ENCODE measurements at places on chromosomes 7 and 10. TPM values are rescaled to one million over a fixed set of nuclear protein-coding genes. Genes with fewer than 3 reads are reported as not detected.

DNA sequence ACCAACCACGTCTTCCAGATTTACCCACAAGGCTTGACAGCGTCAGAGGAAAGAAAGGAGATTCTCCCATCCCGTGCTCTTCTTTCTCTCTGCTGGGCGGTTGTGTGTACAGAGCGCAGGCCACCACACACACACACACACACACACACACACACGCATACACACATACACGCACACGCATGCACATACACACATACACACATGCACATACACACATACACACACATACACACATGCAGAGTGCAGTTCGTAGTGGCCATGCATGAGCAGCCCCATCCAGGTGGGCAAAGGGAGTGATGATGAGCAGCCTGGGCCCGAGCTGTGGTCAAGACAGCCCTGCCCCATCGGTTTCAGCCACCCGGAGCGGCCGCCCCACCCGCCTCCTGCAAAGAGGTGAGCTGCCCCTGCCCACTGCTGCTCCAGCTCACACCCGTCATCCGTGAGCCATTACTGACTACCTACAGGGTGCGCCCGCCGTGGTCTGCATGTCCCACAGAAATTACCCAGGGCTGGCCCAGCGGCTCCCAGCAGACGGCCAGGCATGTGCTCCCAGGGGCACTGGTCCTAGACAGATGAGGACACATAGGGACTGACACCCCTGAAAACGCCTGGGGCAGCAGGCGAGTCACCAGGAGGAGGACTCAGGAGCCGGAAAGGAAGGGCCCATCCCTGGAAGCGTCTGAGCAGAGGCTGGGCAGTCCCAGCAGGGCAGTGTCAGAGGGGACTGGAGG is 69.6 kb downstream of the ASB13 start:
- H3K27ac ChIP-seq = no peak overlapping the region
- no peak for DNase-seq
- H3K27me3 ChIP-seq = no peaks in the 10 kb centered on the region
- H3K4me1 ChIP-seq = no peaks in the 10 kb centered on the region
- no peaks in the 10 kb centered on the region for H3K36me3 ChIP-seq

DNA sequence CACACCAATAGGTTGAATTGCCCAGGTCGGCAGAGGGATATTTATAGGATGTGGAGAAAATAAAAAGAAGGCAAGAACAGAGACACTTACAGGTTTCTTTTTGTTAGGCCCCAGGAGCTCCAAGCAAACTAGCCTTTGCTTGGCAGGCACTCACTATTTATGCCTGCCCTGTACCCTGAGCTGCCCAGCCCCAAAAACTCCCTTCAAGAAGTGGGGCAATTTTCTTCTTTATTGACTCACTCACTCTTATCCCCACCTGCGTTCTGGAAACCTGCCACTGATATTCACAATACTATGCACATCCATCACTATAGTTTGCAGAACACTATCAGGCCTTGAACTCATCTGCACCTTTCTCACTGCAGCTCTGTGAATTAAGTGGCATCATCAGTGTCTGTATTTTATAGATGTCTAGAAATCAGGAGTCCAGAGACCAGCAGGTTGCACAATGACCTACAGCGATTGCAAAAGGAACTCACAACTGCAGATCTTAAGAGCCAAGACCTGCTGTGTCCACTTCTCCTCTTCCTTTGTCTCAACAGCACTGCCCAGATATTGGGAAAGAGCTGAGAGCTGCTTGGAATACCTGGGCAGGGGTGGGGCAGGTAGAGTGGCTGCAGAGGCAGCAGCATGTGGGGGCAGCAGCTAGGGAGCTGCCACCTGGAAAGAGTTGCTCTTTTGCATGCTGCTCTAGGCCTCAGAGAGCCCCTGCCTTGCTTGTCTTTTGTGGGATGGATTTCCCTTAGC is at the start of gene SFTPD:
Gene SFTPD, minus strand, starts transcription at position 130 of the 747 bp plus-strand sequence. CDS start 2,446 bp downstream, outside the sequence.
- H3K4me1 ChIP-seq = no peaks in the 10 kb centered on the region
- no peak for DNase-seq
- no peak within 1 kb of the TSS for H3K27ac ChIP-seq
- H3K36me3 ChIP-seq = no peaks in the 10 kb centered on the region
- H3K27me3 ChIP-seq = no peaks in the 10 kb centered on the region
- H3K4me3 ChIP-seq = no peak within 1 kb of the TSS

- DNase-seq = peak; percentile 13
- H3K27me3 ChIP-seq = no peaks in the 10 kb centered on the region
- H3K27ac ChIP-seq = peak overlapping the region; percentile 75
- H3K4me3 ChIP-seq = peak overlapping the region; percentile 97
- no peaks in the 10 kb centered on the region for H3K36me3 ChIP-seq
Observed at GRCh38 chr7:2242541-2243429, 759 bp downstream of the NUDT1 start.

GRCh38 chr10:45075216-45075615 is 74.5 kb downstream of the ZNF22 start:
- H3K4me1 ChIP-seq = no peaks in the 10 kb centered on the region
- no peaks in the 10 kb centered on the region for H3K27me3 ChIP-seq
- H3K4me3 ChIP-seq = no peak overlapping the region
- no peaks in the 10 kb centered on the region for H3K36me3 ChIP-seq
- no peak for DNase-seq

- no peaks in the 10 kb centered on the region for H3K36me3 ChIP-seq
- no peak for DNase-seq
- H3K4me1 ChIP-seq = no peaks in the 10 kb centered on the region
- H3K4me3 ChIP-seq = no peak overlapping the region
- H3K27ac ChIP-seq = no peak overlapping the region
- H3K27me3 ChIP-seq = no peaks in the 10 kb centered on the region
Observed at GRCh38 chr10:46225597-46225996, 61.2 kb upstream of the ANTXRL start.

GRCh38 chr10:5293691-5294550 is 70.8 kb upstream of the UCN3 start:
- peaks cover 10% of the 10 kb centered on the region for H3K4me1 ChIP-seq
- peak; percentile 75 for DNase-seq
- H3K27me3 ChIP-seq = no peaks in the 10 kb centered on the region
- no peak overlapping the region for H3K4me3 ChIP-seq

- H3K27ac ChIP-seq = no peak overlapping the region
- no peak overlapping the region for H3K4me3 ChIP-seq
- peak; percentile 13 for DNase-seq
- no peaks in the 10 kb centered on the region for H3K36me3 ChIP-seq
- peaks cover 23% of the 10 kb centered on the region for H3K4me1 ChIP-seq
- no peaks in the 10 kb centered on the region for H3K27me3 ChIP-seq
Observed at GRCh38 chr7:47383696-47384445, 198.0 kb downstream of the TNS3 start.

GRCh38 chr10:44995914-44996669 is 4.6 kb upstream of the ZNF22 start:
- H3K27me3 ChIP-seq = no peaks in the 10 kb centered on the region
- H3K4me1 ChIP-seq = peaks cover 14% of the 10 kb centered on the region
- H3K36me3 ChIP-seq = no peaks in the 10 kb centered on the region
- DNase-seq = no peak

- no peak for DNase-seq
- H3K36me3 ChIP-seq = no peaks in the 10 kb centered on the region
- no peak overlapping the region for H3K4me3 ChIP-seq
- no peak overlapping the region for H3K27ac ChIP-seq
- no peaks in the 10 kb centered on the region for H3K4me1 ChIP-seq
- H3K27me3 ChIP-seq = no peaks in the 10 kb centered on the region
Observed at GRCh38 chr7:1848911-1849311, 178.8 kb downstream of the ELFN1 start.

GRCh38 chr7:133077394-133077793 is 4.5 kb downstream of the CHCHD3 start:
- H3K36me3 ChIP-seq = no peaks in the 10 kb centered on the region
- no peaks in the 10 kb centered on the region for H3K27me3 ChIP-seq
- no peak overlapping the region for H3K4me3 ChIP-seq
- H3K27ac ChIP-seq = no peak overlapping the region

DNA sequence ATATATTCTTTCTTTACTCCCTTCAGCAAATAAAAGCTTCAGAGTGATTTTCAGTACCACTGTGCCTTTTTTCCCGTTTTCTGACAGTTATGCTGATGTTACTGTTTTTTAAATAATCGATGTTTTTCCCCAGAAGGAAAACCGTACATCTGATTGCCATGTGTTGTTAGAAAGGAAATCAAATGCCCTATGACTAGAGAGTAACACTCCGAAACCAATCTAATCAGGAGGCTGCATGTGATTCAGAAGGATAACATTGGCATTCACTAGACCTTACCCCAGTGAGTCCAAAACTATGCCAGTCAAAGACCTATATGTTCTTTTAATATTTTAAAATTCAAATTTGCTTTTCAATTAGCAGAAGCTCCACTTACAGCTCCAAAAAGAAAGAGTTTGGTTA is 116.3 kb downstream of the TMEM26 start:
- no peaks in the 10 kb centered on the region for H3K36me3 ChIP-seq
- H3K4me3 ChIP-seq = no peak overlapping the region
- H3K4me1 ChIP-seq = no peaks in the 10 kb centered on the region

DNA sequence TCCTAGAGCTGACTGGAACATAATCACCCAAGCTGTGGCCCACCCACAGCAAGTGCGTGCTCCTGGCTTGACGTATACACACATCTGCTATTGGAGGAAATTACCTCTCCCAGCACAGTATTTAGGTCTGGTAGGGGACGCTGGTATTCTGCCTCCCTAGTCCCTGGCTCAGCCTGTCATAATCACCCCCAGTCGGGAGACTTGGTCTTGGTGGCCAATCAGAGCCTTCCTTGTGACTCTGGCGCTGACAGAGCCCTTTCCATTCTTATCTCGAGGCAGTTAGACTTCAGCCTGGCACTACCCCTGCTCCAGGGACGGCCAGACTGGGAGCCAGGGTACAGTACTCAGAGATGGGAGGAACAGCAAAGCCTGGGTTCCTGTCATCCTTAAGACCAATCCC is 14.3 kb upstream of the PRKAG2 start:
- H3K4me1 ChIP-seq = no peaks in the 10 kb centered on the region
- H3K4me3 ChIP-seq = no peak overlapping the region
- H3K36me3 ChIP-seq = no peaks in the 10 kb centered on the region
- peak; percentile 41 for DNase-seq

DNA sequence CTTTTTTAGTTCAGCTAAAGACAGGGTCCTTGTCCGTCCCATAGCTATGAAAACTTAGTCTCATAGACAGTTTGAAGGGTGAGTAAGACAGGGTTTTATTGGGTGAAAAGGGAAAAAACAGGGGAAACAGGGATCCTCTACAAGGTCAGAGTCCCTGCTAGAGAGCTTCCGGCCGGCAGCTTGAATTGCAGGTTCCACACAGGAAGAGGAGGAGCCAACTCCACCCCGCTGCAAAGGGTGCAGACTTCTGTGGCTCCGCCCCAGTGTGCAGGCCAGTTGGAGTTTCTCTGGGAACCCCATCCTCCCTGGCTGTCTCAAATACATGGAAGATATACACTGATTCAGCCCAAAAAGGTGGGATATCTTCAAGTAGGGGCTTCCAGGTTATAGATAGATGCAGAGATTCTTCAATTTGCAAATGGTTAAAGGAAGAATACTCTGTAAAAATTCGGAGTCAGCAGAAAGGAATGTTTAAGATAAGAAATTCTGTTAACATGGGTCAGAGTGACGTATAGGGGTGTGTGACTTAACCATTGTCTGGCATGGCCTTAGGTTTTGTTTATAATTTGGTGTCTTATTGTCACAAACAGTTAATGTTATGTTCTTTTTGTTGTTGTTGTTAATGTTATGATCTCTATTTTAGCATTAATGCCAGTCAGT is 34.6 kb upstream of the HECW1 start:
- H3K4me1 ChIP-seq = no peaks in the 10 kb centered on the region
- no peaks in the 10 kb centered on the region for H3K27me3 ChIP-seq
- no peak overlapping the region for H3K27ac ChIP-seq
- H3K36me3 ChIP-seq = no peaks in the 10 kb centered on the region
- DNase-seq = no peak
- no peak overlapping the region for H3K4me3 ChIP-seq

DNA sequence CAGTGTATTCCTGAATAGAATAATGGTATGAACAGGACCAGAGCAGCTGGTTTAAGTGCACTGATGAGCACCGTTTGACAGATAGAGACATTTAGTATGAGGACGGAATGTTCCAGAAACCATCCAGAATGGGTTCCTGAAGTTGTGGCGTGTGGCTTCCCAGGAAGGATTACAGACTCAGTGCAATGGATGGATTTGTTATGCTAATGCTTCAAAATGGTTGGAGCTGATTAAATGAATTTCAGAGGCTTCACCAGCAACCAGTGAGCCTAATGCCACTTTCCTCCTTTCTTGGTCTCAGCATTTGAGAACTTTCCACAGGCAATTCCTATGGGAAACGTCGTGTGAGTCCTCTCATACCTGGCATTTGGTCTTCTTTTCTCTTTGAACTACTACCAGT is 9.9 kb downstream of the GATA3 start:
- DNase-seq = no peak
- H3K4me1 ChIP-seq = no peaks in the 10 kb centered on the region
- H3K27ac ChIP-seq = no peak overlapping the region
- no peaks in the 10 kb centered on the region for H3K36me3 ChIP-seq
- H3K27me3 ChIP-seq = peaks cover 75% of the 10 kb centered on the region

DNA sequence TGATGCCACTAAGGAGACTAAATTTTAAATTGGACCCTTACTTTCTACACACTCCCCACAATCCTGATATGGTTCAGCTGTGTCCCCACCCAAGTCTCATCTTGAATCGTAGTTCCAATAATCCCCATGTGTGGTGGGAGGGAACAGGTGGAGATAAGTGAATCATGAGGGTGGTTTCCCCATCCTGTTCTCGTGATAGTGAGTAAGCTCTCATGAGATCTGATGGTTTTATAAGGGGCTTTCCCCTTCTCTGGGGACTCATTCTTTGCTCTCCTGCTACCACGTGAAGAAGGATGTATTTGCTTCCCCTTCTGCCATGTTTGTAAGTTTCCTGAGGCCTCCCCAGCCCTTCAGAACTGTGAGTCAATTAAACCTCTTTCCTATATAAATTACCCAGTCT is 18.4 kb upstream of the BET1 start:
- H3K4me3 ChIP-seq = no peak overlapping the region
- no peaks in the 10 kb centered on the region for H3K4me1 ChIP-seq
- no peaks in the 10 kb centered on the region for H3K36me3 ChIP-seq
- no peaks in the 10 kb centered on the region for H3K27me3 ChIP-seq

- H3K27me3 ChIP-seq = no peaks in the 10 kb centered on the region
- no peak overlapping the region for H3K27ac ChIP-seq
- peaks cover 18% of the 10 kb centered on the region for H3K4me1 ChIP-seq
- H3K36me3 ChIP-seq = no peaks in the 10 kb centered on the region
- DNase-seq = no peak
Observed at GRCh38 chr7:40799493-40800403, 664.9 kb downstream of the SUGCT start.

GRCh38 chr10:124194199-124194824 is 100.9 kb upstream of the CHST15 start:
- no peak overlapping the region for H3K27ac ChIP-seq
- H3K36me3 ChIP-seq = no peaks in the 10 kb centered on the region
- no peaks in the 10 kb centered on the region for H3K27me3 ChIP-seq

The FAM241B gene
- total RNA-seq = not detected

The HMX2 gene
- not detected for total RNA-seq

The TCAF2 gene
- 1.6 TPM for total RNA-seq

The RINT1 gene
- 20.9 TPM for total RNA-seq

The NPC1L1 gene
- total RNA-seq = 0.48 TPM

The SLC25A28 gene
- 36.2 TPM for total RNA-seq

The PHYHIPL gene
- not detected for total RNA-seq
